ENCODE measurements at places on chromosomes 12 and 14.

DNA sequence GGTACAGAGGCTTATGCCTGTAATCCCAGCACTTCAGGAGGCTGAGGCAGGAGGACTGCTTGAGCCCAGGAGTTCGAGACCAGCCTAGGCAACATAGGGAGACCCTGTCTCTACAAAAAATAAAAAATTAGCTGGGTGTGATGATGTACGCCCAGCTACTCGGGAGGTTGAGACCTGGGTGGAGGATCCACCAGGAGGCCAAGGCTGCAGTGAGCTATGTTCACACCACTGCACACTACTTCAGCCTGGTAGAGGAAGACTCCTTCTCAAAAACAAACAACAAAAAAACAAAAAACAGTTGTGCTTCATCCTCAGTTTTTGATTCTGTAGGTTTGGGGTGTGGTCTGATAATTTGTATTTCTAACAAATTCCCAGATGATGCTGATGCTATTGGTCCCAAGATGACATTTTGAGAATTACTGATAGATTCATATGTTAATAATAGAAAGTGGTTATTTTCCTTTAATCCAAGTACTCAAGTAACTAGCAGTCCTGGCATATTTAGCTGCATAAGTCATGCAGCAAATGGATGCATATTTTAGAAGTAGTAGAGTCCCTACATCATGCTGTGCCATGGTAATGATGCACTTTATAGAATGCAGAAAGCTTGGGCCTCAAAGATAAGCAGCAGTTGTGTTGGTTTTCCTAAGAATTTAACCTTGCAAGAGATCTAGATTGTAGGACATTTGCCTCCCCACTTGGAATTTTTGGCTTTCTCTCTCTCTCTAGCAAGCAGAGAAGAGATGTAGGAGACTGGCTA is 76.1 kb upstream of the PAWR start:
- no peak for DNase-seq

GRCh38 chr12:120984351-120984898 is 6.1 kb downstream of the HNF1A start:
- no peak for DNase-seq

DNA sequence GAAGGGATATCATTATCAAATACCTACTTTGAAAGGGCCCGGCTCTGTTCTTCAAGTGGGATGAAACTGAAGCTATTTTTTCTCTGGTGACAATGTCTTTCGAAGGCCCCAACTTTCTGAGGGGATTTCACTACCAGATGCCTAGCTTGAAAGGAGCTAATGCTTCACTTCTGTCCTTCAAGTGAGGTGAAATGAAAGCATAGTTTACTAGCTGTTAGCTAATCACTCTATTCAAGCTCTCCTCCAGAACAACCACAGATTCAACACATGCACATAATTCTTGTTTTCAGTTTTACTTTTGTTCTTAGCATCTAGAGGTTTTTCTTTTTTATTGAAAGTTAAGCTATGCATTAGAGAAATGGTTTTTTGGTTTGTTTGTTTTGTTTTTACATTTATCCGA is 571.4 kb downstream of the NOVA1 start:
- no peak for DNase-seq

GRCh38 chr14:32993921-32994320 is 55.2 kb downstream of the NPAS3 start:
- no peak for DNase-seq

GRCh38 chr14:74652541-74652940 is 40.5 kb upstream of the LTBP2 start:
- DNase-seq, result no peak

DNA sequence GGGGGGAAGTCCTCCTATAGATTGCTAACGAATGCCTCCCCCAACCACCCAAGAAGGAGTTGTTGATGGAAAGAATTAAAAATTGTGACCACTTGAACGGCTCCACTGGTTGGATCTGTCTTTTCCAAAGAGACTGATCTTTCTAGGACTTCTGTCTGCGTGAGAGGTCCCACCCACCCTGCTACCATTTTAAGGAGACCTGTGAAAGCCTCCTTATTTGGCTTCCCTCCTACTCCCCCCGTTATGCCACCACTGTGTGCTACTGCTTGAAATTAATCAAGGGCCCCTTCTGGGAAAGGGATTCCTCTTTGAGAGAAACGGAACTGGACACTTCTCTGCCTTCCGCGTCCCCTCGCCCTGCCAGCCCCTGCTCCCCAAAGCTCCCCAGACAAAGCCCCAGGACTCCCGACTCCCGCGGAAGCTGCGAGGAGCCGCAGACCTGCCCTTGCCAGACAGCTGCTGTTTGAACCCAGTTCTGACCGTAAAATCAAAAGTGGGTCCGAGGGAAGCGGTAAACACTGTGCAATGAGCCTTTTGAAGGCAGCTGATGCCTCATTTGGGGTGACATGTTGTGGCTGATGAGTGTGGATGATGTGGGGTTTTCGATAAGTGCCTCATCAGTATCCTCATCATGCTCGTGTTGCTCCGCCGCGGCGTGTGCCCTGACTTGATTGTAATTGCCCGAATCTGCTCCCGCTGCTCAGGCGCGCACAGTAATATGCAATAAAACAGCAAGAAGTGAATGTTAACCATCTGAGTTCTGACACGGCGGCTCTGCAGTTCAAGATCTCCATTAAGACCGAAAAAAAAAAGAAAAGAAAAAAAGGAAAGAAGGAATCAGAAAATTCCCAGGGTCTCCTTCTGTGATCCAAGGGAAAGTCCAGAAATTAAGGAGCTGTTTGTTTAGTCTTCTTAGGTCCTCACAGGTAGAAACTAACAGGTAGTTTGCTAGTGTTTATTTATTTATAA is 48.2 kb downstream of the MBIP start:
- no peak for DNase-seq

DNA sequence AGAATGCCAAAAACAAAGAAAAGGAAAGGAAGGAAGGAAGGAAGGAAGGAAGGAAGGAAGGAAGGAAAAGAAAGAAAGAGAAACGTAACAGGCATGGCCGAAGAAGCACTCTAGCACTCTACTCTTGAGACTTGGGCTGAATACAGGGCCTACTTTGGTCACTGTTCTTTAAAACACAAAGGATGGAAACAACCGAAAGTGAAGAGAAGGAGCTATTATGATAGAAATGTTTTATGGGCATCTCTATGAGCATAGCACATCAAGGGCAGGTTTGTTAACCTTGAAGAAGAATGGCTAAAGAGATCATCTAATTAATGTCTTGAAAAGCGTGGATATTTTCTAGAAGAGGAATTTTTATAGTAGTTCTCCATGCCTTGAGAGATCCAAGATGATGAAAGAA is 15.9 kb upstream of the OTX2 start:
- DNase-seq, result no peak

- no peak for DNase-seq
Measured at GRCh38 chr12:26846416-26846815, 13.4 kb upstream of the ITPR2 start.

- DNase-seq, result no peak
Measured at GRCh38 chr12:95661360-95661759, 110.1 kb upstream of the USP44 start.
